ENCODE measurements at places on chromosomes 1 and 21.
A peak's percentile ranks its signal among the peaks of the same experiment; 100 is the strongest.

DNA sequence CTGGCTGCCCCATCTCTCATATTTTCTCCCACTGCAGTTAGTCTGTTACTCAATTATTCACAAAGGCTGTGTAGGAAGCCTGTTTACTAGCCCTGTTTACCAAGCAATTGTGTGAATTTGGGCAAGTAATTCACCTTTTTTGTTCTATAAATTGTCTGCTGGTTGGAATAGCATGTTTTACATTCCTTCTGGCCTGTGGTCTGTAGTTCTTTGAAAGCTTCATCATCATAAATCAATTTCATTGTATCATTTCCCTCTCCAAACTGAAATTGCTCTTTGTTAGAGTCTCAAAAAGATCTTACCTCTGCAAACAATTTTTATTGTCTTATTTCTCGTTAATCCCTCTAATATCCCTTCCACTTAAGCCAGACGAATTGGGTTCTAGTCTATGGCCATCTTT lies 1059.5 kb upstream of the ADGRL4 start:
- DNase-seq: no peak

GRCh38 chr1:111989531-111990025 lies at the start of gene KCND3:
TSS of gene KCND3 (minus strand) at chr1:111989668.
- no peak for DNase-seq

DNA sequence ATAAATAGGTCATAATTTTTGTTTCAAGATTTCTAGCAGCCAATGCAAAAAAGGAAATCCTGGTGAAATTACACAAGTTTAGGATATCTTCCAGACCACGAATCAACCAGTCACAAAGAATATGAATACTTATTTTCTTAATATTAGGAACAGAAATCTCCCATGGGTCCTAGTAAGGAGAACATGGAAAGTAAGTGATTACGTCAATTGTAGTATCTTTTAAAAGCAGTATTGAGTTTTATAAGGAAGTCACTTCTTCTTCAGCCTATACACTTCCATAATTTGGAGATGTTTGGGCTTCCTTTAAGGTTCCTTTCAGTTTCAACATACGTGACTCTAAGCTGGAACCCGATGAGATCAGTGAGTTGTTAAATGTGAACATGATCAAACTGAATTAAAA lies 534.5 kb downstream of the USP25 start:
- peak; percentile 15 for DNase-seq

DNA sequence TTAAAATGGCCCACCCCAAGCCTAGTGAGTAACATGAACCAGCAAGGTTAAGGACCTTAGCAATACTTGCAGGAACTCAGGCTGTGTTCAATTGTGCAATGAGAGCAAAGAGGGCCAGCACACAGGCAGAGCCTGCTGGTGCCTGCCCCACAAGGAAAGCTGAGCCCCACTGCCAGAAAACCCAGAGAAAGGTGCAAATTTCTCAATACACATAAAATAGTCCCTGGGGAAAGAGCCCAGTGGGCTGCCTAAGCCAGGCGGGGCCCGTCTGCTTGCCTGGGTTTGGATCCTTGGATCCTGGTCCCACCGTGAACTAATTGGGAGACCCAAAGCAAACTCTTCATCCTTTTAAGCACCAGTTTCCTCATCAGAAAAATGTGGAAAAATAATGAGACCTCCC lies 128.5 kb upstream of the CACNA1E start:
- no peak for DNase-seq

DNA sequence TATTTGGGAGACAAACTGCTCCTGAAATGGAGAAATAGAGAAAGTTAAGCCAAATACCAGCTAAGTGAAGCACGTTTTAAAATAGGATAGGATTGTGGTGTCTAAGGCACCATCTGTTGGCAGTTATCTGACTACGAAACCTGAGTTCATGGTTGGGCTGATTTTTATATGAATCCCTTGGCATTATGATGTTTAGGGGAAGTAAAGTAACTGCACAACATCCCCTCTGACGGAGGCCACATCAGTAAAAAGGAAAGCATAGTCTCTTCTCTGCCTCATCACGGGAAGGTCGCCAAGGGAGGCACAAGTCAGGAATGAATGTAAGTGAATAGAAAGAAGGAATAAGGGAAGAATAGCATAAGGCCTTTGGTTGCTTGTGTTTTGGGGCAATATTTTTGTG lies 128.0 kb downstream of the PRRX1 start:
- no peak for DNase-seq

GRCh38 chr1:4175566-4176405 lies 275.7 kb upstream of the C1orf174 start:
- DNase-seq: no peak

DNA sequence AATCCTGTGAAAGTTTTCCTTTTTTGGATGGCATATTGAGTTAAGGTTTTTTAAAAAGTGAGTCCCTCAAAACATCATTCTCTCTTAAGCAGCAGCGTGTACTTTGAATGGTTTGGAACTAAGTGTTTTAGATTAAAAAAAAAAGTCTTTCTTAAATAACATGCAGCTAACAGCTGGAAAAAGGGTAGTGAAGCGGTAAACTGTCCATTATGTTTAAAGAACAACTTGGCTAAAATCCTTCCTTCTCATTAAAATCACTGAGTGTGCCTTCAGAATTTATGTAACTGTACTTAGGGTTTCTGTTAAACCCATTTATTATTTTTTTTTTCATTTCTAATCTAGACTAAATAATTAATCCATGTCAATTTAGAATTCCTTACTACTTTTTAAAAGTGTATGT lies 254.2 kb upstream of the ADAMTS5 start:
- no peak for DNase-seq

- no peak for DNase-seq
Observed at GRCh38 chr1:2432441-2432844, 20.1 kb upstream of the PEX10 start.

DNA sequence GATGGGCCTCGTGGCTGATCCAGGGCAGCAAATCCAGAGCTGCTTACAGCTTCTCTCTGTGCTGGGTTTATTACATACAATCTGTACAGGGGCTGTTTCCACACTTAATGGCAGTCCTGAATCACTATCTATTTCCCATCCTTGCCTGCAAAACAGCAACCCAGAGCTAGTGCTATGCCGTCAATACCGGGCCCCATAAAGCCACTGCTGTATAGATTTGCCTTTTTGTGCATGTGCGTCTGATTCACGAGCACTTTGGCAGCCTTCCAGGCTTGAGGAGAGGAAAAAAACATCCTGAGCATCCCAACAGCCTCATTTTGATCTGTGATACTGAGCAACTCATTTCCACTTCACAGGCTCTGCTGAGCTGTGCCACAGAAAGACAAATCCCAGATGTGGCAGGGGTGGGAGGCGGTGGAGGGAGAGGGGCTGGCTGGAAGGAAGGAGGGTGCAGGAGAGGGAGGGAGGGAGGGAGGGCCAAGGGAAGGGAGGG lies 65.2 kb upstream of the TARBP1 start:
- no peak for DNase-seq

GRCh38 chr1:102941366-102941947 lies 166.9 kb downstream of the COL11A1 start:
- DNase-seq: no peak

- peak; percentile 90 for DNase-seq
Observed at GRCh38 chr1:181061891-181062835, 26.3 kb upstream of the IER5 start.

- peak; percentile 84 for DNase-seq
Observed at GRCh38 chr1:199279067-199279466, 640.2 kb downstream of the PTPRC start.

GRCh38 chr1:1777583-1777899 lies 729 bp downstream of the NADK start:
- no peak for DNase-seq

DNA sequence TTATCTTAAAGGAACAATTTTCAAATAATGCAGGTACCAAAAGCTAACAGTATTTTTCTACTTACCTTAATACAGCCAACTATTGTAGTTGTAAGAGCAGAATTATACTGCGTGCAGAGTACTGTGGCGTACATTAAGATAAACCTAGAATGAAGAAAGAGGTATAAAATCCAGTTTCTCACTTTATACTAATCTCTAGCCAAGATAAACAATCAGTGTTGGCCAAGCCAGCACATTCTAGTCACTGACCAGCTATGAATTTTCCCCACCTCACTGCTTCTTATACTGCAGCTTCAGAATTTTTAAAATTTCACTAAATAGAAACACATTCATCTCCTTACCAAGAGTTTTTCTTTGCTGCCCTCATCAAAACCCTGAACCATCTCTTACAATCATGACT lies 33.6 kb downstream of the SLC35D1 start:
- DNase-seq: no peak

- no peak for DNase-seq
Observed at GRCh38 chr1:38546636-38547035, 312.9 kb downstream of the RRAGC start.

GRCh38 chr1:229302740-229303139 lies 31.8 kb downstream of the RAB4A start:
- DNase-seq: no peak

- DNase-seq: no peak
Observed at GRCh38 chr1:25616987-25617624, 515 bp downstream of the MAN1C1 start.

- DNase-seq: no peak
Observed at GRCh38 chr1:63914706-63915105, 140.9 kb downstream of the ROR1 start.

GRCh38 chr1:208910161-208910560 lies 666.0 kb upstream of the PLXNA2 start:
- DNase-seq: no peak

DNA sequence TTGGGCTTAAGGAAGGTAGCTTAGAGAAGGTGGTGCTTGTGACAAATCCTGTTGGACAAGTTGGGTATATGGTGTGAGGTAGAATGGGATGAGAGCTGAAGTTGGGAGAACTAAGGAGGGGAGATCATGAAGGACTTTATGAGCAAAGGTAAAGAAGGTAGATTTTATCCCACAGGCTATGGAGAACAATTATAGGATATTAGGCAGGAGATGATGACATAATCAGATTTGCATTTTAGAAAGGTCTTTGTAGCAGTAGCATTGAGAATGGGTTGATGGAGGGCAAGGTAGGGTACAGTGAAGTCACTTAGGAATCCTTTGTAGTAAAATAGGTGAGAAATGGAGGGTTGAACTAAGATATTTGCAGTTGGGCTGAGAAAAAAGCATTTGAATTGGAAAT lies 14.9 kb upstream of the TCHH start:
- DNase-seq: no peak

DNA sequence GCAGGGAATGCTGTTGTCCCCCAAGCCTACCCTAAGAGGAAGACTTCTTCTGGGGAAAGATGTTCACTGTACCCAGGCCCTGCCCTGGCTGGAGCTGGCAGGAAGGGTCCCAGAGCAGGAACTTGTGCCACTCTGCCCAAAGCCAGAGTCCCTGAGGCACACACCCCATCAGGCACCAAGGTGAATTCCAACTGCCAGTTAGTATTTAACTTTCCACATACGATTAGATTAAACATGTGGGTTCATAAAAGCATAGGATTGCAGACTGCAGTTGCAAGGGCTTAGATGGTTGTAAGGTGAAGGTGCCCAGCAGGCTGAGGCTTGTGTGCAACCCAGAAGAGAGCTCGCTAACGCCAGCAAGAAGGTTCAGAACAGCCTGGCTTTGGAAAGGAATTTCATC lies at the start of gene KCNE2:
KCNE2 (plus strand) TSS at position 274 of the 400 bp plus-strand sequence. CDS start 6,473 bp downstream, outside the sequence.
- DNase-seq: no peak

GRCh38 chr1:18549906-18550305 lies 69.2 kb downstream of the KLHDC7A start:
- DNase-seq: no peak

- no peak for DNase-seq
Observed at GRCh38 chr1:154896771-154897286, 26.7 kb upstream of the KCNN3 start.

- DNase-seq: no peak
Observed at GRCh38 chr21:46285206-46285661, at the start of gene MCM3AP. TSS of gene MCM3AP (minus strand) at chr21:46285611. CDS start at chr21:46285286, 325 bp downstream.

- DNase-seq: no peak
Observed at GRCh38 chr21:31011412-31011811, 26.9 kb downstream of the KRTAP19-8 start.

- no peak for DNase-seq
Observed at GRCh38 chr1:175307160-175307559, 114.6 kb upstream of the KIAA0040 start.

DNA sequence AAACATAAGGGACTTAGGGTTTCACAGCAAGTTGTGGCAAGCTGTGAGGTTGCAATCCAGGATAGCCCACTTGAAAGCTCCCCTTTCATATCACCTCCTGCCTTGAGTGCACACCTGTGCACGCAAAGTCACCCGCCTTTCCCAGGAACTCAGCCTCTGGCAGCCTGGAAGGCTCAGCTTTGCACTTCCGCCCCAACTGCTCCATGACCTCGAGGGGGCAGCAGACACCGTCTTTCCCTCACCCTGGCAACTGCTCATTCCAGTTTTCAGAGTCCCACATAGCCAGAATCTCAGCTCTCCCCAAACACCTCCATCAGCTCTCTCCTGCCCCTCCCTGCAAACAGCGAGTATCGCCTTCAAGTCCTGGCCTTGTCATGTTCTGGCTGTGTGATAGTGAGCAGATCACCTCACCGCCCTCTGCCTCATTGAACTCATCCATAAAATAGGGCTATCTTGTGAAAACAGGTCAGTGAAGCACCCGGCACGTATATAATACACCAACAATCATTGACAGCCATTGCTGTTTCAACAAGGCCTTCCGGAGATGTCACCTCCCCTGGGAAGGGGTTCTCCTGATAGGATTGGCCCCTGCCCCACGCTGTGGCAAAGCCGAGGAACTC lies 32.2 kb upstream of the EPB41 start:
- DNase-seq: peak; percentile 65

DNA sequence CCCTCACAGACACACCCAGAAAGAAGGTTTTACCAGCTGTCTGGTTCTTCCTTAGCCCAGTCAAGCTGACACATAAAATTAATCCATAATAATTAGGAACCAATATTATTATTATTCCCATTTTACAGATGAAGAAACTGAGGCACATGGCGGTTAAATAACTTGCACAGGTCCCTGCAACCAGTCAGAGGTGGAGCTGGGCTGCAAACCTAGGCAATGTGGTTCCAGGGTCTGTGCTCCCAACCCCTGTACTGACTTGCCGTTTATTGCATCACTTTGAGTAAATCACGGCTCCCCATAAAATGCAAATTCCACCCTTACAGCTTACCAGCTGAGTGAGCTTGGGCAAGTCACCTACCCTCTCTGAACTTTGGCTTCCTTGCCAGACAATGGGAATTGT lies 179.2 kb upstream of the POU3F1 start:
- DNase-seq: no peak

GRCh38 chr1:53606651-53607051 lies 132.3 kb downstream of the GLIS1 start:
- no peak for DNase-seq

DNA sequence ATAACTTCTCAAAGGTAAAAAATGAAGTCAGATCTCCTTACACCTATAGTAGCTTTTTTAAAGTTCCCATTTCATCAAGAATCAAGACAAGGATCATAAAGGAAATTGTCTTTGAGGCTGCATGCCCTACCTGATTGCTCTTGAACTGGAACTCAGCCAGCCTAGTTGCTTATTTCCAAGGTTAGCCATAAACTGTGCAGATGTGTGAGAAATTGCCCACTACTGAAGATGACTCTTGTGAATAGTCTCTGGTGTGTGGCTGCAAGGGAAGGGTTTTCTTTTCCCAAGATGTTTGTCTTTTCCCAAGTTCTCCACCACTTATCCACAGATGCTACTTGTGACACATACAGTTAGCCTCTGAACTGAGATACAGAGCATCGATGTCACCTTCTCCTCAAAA lies 81.7 kb upstream of the DUSP10 start:
- DNase-seq: no peak
